ENCODE measurements at places on chromosomes 16 and 17.

GRCh38 chr16:63789603-63790002 lies 1332.3 kb downstream of the CDH11 start:
- ATAC-seq, result peak; percentile 40

- peak; percentile 31 for ATAC-seq
These were observed at the start of gene RARA for GRCh38 chr17:40309031-40309948. Gene RARA, plus strand, starts transcription at chr17:40309180. Its CDS starts 22,039 bp downstream, at chr17:40331219.

DNA sequence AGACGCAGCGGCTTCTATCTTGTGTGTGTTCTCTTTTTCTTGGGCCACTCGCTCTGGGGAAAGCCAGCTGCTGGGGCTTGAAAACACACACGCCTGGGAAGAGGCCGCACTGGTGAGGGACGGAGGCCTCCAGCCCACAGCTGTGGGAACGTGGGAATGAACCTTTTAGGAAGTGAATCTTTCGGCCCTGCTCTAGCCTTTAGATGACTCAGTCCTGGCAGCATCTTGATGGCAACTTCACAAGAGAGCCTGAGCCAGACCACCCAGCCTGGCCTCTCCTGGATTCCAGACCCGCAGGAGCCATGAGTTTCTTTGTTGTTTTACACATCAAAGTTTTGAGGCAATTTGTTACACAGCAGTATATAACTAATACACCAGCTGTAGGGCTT lies 2.2 kb upstream of the PDPK1 start:
- no peak for ATAC-seq

GRCh38 chr17:36936455-36937000 lies 747 bp upstream of the LHX1 start:
- peak; percentile 60 for ATAC-seq

DNA sequence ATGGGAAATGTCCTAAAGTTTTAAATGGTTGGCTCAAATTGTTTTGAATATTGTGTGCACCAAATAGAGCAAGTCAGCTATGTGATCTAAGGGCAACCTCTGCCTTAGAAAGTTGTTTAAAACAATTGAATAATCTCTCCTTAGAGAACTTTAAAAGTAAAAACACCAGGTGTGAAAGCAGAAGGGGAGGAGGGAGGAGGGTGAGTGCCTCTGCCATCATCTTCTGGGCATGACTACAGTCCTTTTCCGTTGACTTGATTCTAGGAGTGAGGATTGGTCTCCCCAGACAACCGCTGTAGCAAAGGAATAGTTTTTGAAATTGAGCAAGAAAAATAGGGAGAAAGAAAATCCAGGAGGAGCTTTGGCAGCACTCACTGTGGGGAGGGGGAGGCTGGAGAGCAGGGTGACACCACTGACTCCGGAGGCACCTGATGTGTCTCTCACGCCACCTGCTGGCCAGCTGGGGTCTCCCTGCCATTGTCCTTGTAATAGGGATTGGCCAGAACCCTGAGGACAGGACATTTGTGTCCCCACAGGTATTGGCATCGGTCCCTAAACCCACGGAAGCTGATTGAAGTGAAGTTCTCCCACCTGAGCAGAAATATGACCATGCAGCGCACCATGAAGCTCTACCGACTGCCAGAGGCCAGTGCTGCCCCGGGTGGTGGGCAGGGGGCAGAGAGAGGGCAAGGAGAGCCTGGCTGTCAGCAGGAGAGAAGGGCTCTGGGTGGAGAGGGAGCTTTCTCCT lies 33.3 kb downstream of the PLCD3 start:
- ATAC-seq, result peak; percentile 96

- ATAC-seq, result no peak
These were observed 90.3 kb upstream of the MPHOSPH6 start for GRCh38 chr16:82260212-82260795.

GRCh38 chr17:65918916-65919315 lies 273.0 kb downstream of the CEP112 start:
- ATAC-seq, result no peak

GRCh38 chr17:50837980-50838954 lies 2.9 kb downstream of the WFIKKN2 start:
- no peak for ATAC-seq

- ATAC-seq, result no peak
These were observed 476.8 kb downstream of the SHISA9 start for GRCh38 chr16:13378151-13378550.
